GM10248 (cell line): ENCODE measurements at places on chromosomes 12 and 14.

DNA sequence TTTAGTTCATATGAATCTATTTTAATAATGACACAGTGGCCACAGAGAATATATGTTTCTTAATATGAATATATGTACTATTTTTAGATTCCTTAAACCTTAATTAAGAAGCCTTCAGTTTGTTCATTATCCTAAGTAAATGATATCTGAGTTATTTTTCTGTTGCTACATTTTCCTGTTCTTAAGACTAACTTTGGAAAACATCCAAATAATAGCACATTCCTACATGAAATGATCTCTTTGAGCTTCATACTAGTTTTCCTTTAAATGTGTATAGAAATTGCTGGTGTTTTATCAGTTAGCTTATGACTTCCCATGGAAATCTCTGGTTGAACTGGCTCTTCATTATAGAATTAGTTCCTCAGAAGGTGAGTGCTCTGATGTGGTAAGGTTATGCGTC lies 72.1 kb downstream of the POLR3B start:
- no peak for DNase-seq

DNA sequence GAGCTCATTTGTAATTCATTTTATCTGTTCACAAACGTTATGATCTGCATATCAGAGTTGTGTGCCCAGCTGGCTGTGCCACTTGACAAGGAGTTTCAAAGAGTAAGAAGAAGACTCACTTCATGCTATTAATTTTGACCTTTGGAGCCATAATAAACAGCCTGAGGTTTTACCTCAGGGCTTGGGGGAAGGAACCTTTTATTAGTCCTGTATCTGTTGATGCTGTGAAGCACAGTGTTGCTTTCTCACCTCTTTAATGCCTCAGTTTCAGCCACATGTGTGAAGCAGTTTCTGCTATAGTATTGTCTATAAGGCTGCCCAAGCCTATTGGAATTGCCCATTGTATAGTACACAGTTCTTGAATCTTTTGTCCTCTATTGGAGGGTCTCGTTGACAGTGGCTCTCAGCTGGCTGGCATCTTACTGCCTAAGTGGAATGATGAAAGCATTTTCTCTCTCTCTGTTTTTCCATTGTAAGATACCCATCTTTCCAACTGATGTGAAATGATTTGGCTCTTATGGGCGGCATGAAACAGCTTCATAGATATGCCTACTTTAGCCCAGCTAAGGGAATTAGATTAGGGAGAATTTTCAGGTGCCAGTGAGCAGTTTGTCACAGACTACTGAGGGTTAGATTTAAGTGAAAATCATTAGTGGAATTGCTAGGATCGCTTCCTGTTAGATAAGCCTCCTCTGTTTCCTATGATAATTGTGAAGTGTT lies 34.7 kb downstream of the GPATCH2L start:
- no peak for DNase-seq

DNA sequence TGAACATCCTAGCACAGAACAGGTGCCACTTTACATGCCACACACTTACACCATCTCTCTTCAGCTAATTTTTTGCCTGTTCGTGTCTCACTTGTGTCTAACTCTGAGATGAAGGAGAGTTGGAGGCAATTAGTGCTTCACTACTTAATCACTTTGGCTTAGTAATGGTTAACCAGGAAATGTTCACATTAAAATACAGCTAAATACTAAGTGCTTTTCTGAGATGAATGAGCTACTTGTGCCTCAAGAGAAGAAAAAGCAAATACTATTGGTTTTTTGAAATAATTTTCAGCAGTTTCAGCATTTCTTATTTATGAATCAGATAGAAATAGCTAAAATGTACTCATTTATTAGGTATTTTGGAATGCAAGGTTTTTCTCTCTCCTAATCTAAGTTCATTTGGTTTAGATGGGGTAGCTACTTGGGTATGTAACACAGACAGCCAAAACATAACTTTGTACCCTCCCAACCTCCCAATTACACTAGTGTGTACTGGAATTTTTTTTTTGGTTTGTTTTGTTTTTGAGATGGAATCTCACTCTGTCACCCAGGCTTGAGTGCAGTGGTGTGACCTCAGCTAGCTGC lies 1474.1 kb upstream of the SEL1L start:
- no peak for DNase-seq

- no peak for DNase-seq
Measured at GRCh38 chr14:90451961-90452360, 55.1 kb downstream of the CALM1 start.

GRCh38 chr14:25602106-25602505 lies 552.2 kb upstream of the STXBP6 start:
- DNase-seq: no peak

- no peak for DNase-seq
Measured at GRCh38 chr12:120472521-120472920, 3.0 kb upstream of the SRSF9 start.

GRCh38 chr14:90024910-90025309 lies 36.9 kb upstream of the KCNK13 start:
- DNase-seq: no peak

DNA sequence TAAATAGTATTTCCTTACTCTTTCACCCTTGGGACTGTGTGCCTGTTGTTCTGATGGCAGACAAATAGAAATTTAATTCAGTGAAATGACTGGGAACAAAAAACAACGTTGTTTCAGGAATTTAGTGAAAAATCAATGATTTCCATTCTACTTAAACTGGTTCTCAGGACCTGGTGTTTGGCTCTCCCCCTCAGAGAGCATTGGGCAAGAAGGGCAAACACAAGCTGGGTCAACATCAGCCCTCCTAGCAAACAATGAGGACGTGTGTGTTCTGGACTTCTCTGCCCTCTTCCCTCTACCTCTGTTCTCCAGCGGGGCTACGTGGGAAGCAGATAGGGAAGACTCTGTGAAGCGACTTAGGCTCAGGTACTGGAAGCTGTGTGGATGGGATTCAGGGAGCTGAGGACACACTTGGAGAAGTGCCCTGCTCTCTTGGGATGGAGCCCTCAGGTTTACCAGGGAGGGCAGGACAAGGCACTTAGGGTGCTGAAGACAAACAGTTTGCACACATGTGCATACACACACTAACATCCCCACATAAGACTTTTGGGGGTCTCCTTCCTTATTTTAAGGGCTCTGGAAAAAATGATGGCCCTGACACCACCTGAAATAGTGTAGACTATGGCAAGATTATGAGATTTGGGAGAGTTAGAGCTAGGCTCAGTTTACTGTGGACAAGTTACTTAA lies 7.6 kb upstream of the SERPINA1 start:
- DNase-seq: no peak

DNA sequence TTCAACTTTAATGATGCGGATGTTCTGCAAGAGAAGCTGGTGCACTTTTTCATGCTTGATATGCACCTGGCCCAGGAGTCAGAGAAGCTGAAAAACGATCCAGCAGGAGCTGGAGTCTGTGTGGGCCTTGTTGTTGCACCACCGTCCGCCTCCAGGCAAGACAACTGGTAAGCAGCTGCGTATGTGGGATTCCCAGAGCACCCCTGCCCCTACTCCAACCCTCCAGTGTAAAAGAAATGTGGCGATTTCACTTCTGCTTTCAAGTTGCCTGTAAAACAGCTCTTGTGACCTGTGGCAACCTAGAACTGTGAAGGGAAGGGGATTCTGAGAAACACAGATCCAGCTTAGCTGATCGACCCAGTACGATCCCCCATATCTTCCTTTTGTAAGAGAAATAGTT lies 154.1 kb upstream of the PELI2 start:
- DNase-seq: no peak

- DNase-seq: no peak
Measured at GRCh38 chr14:67221248-67221981, 19.8 kb upstream of the PALS1 start.

- no peak for DNase-seq
Measured at GRCh38 chr12:88361493-88361892, 218.8 kb downstream of the KITLG start.

DNA sequence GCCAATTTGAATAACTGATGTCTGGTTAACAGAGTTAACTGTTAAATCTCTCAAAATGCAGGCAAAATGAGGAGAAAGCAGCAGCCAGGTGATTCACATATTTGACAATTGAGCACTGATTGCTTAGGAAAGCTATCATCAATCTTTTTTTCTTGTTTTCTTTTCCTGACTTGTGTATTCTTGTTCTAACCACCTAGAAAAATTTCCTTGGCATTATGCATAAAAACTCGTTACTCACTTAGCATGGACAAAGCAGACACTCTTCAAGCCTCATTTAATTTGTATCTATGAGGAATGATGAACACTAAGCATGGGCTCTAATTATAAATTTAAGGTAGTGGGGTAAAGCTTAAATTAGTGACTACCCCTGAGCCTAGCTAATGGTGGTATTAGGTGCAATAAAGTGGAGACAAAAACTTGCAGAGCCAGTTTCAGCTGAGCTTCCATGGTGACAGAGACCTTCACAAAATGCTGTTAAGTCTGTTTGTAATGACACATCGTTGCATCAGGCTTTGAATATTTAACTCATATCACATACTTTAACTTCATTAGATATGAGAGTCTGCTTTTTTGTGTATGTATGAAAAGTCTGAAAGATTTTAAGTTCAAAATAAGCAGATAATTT lies 52.0 kb downstream of the RASSF9 start:
- DNase-seq: no peak

DNA sequence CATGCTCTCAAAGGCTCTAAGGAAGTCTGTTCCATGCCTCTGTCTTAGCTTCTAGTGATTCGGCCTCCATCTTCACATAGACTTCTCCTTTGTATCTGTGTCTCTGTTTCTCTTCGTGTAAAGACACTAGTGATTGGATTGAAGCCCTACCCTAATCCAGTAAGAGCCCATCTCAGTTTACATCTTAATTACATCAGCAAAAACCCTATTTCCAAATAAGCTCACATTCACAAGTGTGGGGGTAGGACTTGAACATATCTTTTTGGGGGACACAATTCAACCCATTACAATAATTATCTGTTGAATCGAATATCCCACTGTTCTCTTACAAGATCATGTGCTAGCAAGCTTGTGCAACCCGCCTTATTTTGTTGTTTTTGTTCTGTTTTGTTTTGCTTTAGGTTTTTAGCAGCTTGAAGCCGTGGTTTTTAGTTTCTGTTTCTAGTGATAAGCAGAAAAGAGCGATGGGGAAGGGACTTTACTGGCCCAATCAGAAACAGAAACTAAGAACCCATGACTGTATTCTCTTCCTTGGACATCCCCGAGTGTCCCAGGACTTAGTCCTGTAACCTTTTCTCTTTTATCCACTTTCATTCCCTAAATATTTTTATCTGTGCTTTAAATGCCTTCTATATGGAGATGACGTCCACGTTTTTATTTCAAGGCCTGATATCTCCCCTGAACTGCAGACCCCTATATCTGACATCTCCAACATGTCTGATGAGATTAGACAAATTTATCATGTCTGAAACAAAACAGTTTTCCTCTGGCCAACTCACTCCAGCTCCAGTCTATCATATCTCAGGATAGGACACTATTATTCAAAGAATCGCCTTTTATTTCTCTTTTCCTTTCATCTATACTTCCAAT lies 353.0 kb downstream of the CCDC91 start:
- DNase-seq: no peak

GRCh38 chr14:78698991-78699390 lies 528.8 kb downstream of the NRXN3 start:
- DNase-seq: no peak

DNA sequence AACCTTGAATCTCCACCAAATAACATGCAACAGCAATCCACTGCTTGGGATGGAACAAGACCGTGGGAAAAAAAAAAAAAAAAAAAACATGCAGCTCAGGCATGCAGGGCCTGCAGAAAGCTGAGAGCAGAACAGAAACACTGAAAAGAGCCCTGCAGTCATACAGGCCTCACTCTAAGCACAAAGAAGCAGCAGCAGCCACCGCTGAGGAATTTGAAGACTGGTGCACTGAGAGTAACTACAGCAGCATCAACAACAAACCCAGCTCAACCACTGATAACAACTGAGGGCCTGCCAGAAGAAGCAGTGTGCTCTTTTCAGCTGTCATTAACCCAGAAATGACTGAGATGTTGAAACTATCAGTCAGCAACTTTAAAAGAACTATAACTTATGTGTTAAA lies 354.7 kb upstream of the TMTC1 start:
- no peak for DNase-seq

DNA sequence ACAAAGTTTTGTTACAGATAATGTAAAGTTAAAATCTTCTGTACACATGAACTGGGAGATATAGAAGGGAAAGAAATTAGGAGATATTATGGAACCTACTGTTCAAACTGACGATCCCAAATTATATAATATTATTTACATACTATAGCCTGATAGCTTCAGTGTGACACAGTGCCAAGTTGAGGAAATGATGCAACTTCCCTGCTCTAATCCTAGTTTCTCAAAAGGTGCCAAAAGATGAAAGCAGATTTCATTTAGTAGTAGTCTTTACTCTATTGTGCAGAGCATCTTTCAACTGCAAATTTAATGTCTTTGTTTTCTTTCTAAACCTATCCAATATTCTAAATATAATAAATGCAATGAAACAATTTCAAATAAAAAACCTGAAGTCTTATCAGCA lies 46.9 kb downstream of the COCH start:
- no peak for DNase-seq

GRCh38 chr12:46773586-46774321 lies 52.0 kb downstream of the SLC38A4 start:
- no peak for DNase-seq

GRCh38 chr12:100185361-100185894 lies 15.2 kb upstream of the ACTR6 start:
- DNase-seq: no peak

- no peak for DNase-seq
Measured at GRCh38 chr12:91272461-91273063, 89.9 kb upstream of the DCN start.

DNA sequence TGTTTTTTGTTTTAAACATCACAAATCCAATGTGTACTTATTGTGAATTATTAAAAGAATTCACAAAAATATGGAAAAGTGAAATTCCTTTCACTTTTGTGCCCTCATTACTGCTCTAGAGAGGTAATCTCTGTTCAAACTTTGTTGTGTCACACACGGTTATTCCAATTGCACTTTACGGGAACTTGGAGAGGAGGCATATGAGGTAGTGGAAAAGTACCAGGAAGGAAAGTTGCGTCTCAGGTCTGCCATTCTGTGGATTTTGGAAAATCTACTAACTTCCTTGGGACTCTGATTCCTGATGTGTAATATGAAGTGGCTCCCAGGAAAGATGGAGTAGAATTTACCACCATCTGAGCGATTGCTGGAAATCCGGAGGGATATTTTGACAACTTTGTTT lies 90.9 kb upstream of the DCN start:
- no peak for DNase-seq

DNA sequence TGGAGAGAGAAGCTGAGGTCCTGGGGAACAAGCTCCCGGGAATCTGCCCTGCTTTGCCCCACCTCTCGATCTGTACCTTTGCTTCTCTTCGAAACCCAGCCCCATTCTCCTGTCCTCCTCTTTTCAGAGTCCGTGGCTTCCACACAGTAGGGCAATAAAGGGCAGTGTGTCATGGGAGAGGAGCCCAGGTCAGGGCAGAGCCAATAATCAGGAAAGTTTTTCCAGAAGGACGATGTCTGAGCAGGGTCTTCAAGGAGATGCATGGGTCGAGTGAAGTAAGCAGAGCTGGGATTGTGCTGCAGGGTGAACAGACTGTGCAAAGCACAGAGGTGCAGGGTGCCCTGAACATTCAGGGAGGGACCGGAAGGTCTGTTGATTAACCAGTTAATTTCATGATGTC lies 22.1 kb upstream of the SERPINA4 start:
- DNase-seq: no peak

- DNase-seq: peak; percentile 62
Measured at GRCh38 chr12:93245543-93245942, 132.2 kb upstream of the NUDT4 start.

- no peak for DNase-seq
Measured at GRCh38 chr14:106883218-106883692, 1356.9 kb downstream of the TMEM121 start.

GRCh38 chr12:91361864-91362263 lies 179.2 kb upstream of the DCN start:
- peak; percentile 20 for DNase-seq
